ENCODE measurements at places on chromosomes 12 and 14. TPM values are rescaled to one million over a fixed set of nuclear protein-coding genes. Genes with fewer than 3 reads are reported as not detected.
A peak's percentile ranks its signal among the peaks of the same experiment; 100 is the strongest.

DNA sequence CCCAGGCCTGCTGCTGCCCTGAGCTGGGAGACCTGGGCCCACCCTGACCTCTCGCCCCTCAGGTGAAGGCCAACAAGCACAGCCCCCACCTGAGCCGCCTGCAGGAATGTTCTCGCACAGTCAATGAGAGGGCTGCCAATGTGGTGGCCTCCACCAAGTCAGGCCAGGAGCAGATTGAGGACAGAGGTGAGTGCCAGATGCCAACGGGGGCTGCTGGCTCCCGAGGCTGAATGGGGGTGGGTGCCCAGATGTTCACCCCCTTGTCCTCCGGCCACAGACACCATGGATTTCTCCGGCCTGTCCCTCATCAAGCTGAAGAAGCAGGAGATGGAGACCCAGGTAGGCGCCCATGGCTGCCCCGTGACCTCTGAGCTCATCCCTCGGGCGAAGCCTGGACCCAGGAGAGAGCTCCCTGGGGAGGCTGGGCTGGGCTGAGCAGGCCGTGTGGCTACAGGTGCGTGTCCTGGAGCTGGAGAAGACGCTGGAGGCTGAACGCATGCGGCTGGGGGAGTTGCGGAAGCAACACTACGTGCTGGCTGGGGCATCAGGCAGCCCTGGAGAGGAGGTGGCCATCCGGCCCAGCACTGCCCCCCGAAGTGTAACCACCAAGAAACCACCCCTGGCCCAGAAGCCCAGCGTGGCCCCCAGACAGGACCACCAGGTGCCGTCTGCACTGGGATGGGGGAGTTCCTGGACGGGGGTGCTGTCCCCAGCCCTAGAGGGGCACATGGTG is 25.8 kb downstream of the HIP1R start:
- DNase-seq: no peak

- no peak for DNase-seq
These were observed 10.3 kb upstream of the RNASE12 start for GRCh38 chr14:20601522-20601921.

DNA sequence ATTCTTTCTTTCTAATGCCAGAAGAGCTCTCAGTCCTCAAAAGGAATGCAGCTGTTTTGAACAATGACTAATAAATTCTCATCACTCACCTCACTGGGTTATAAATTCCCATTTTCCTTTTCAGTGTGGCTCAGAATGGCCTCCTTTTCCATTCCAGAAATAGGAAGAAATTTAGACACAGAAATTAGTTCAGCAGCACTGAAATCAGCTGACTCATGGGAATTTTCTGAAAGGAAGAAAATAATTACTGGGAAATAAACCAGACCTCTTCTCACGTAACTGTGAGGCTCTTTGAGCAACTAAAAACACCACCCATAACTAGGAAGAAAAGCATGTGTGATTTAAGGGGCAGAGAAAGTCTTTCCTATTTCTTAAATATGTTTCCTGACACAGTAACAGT is 23.8 kb downstream of the CD163 start:
- DNase-seq: no peak

DNA sequence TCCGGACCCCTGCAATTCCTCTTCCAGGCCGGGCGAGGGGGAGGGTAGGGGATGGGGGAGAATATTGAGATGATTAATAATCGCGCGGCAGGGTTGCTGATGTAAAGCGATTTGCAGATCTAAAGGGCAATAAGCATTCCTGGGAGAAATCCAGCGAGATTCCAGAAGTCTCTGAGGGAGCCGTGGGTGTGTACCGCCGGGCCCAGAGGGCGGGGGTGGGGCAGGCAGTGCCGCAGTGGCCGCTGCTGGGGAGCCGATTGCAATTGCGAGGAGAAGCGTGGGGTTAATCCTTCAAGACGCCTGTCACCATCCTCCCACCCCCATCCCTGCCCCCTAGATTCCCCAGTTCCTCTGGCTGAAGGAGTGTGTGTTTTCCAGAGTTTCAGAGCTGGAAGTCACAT is 16.4 kb downstream of the FOS start:
- no peak for DNase-seq

- DNase-seq: no peak
These were observed 565 bp downstream of the CCDC77 start for GRCh38 chr12:402029-402389.

DNA sequence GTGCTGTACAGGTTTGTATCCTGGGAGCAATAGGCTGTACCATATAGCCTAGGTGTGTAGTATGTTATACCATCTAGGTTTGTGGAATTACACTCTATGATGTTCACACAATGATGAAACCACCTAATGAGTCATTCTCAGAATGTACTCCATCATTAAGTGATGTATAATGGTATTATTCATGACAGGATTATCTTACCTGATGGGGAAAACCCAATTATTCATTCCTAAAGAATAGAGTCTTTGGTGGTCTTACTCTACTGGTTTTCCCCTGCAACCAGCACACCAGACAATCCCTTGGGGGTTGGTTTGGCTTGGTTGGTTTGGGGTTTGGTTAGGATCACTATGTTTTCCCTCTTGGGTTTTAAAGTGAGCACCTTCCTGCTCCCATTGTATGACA is 12.6 kb upstream of the OR10P1 start:
- DNase-seq: no peak

DNA sequence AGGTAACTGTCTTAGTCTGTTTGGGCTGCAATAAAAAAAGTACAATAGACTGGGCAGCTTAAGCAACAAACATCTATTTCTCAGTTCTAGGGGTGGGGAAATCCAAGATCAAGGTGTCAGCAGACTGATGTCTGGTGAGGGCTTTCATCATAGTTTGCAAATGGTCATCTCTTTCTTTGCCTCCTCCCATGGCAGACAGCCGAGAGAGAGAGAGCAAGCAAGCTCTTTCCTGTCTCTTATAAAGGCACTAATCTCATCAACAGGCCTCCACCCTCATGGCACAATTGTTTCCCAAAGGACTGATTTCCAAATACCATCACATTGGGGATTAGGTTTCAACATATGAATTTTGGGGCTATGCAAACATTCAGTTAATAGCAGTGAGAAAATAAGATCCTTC is 445.6 kb upstream of the FLRT2 start:
- no peak for DNase-seq

DNA sequence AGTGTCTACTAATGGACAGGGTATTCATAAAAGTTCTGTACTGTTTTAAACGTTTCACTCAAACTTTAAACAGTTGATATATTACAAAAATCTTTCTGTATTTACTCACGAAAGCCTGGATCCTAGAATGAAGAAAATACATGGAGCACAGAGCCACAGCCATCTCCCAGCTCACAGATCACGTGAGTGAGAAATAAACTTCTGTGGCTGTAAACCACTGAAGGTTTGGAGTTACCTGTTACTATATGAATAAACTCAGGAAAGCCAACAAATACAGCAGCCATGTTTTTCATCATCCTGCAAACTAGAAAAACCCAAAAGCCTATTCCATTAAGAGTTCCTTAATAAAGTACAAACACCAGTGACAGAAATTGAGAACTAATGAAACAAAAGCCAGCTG is 867 bp upstream of the TDG start:
- no peak for DNase-seq

DNA sequence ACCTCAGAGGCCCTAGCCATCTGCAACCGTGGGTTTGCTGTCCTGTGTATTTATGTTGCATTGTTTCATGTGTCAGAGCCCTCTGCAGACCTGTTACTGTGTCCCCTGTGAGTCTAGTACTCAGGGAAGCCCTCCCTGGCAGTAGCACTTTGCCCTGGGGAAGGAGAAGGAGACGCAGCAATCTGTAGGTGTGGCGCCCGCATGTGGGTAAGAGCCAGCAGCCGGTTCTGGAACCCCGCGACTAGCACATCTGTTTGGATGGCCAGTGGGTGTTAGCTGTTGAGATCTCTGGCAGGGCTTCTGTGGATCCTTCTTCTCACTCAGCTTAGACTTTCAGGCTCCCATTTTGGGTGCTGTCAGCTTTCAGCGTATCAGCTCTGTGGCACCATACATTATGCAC is 57.0 kb downstream of the TECPR2 start:
- DNase-seq: no peak

DNA sequence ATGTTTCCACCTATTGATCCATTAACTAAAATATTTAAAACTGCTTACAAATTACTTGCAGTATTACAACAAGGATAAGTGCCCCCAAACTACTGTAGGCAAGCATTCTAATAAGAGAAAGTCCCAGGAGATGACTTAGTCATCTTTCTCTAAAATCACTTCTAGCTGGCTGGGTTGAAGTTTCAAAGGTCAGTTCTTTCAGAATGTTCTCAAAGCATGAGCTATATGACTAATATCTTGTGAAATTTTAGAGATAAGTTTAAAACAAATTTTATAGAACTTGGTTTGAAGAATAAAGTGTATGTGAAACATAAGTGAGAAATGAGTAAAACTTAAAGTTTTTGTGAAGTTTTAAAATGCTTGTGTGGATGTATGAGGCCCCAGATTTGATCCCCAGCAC is 24.3 kb upstream of the OR6J1 start:
- no peak for DNase-seq

DNA sequence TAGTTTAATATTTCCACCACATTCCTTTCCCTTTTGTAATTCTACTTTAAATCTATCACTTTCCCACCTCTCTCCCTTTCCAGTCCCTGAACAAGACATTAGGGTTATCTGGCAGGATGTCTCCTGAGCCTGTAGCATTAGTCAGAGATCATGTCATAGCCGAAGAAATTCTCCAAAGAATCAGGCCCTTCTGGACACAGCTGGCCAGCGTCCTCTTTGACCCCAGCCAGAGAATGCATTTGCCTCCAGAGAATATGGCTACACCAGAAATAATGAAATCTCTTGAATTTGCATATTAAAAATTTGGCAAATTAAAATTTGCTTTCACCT is 56.7 kb downstream of the NTF3 start:
- no peak for DNase-seq

DNA sequence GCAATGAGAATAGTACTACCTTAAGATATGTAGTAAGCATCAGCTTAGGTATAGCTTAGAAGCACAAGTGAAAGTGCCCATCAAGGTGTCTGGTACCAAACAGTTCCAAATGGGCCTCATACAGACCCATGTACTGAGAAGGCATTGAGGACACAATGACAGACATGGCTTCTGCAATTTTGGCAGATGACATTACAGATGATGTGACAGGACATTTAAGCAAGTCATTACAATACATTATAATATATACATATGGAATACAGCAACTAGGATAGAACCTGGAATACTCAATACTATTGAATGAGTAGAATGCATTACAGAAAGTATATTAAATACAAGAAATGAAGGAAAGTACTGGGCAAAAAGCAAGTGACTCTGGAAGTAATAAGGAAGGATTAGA is 256.4 kb downstream of the GXYLT1 start:
- DNase-seq: no peak

DNA sequence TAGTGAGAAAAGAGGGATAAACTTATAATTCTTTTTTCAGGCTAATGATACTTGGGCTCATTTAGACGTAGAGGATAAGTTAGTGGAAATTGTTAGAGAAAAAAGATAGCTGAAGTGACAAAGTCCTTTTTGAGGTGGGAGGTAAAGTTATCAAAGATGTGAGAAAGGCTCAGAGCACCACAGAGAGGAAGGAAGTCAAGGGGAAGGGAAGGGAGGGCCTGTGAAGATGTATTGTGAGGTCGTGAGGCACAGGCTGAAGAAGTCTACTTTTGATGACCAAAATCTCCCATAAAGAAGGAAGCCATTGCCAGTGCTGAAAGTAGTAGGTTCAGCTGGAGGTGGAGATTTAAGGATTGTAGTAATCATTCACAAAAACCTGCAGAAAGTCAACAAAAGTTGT is 19.4 kb upstream of the PTGDR start:
- peak; percentile 21 for DNase-seq

GRCh38 chr14:69370061-69370460 is 28.0 kb downstream of the ERH start:
- DNase-seq: no peak

DNA sequence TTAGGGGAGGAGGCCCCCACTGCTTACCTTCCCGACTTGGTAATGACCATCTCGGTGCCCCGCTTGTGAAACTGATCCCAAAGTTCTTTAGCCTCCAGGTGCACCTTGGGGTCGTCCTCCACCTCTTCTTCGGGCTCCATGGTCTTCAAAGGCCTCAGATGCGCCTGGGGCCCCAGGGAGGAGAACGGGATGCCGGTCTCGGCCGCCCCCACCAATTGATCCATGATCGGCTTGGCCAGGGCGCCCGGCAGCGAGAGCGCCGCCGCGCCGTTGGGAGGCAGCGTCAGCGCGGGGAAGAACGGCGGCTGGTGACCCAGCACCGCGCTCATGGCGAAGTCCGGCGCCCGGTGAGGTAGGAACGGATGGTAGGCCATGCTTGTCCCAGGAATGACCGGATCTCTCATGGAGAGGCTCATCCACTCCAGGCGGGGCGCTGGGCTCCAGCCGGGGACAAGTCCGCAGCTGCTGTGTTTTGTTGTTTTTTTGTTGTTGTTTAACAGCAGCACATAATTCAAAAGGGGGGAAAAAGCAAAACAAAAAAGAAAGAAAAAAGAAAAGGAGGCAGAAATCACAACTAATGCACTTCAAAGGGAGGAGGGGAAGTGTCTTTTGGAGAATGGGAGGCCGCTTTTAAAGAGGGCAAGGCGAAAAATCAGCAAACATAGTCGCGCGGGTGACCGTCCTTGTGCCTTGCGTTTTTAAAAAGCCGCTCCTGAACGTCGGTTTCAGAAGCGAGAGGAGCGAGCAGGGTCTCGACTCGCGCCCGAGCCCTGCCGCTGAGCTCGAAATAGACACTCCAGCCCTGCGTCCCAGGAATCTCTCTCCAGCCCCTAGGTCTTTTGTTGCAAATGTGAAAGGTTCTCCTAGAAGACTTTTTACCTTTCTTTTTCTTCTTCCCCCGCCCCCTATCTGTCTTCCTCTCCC is 928 bp downstream of the TBX3 start:
- DNase-seq: no peak

- DNase-seq: no peak
These were observed 5.1 kb downstream of the SHMT2 start for GRCh38 chr12:57234571-57235016.

DNA sequence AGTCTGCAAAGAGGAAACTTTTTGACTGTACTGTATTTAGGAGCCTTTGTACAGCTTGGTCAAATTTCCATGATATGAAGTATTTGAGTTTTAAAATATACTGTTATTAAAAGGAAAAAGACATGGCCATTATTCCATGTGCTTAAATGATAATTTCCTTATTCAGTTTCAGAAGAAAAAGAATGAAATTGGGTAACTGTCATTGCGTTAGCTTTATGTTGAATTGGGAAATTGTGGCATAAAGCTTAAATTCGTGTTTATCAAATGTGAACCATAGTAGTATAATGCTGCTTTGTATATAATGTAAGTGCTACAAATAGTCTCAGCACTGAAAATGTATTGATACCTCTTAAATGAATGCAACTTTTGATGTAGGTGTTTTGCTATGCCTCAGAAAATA is 64.9 kb downstream of the ETNK1 start:
- no peak for DNase-seq

- no peak for DNase-seq
These were observed 203.6 kb upstream of the DIO3 start for GRCh38 chr14:101357559-101358319.

SELPLG gene
- 831 TPM for polyA plus RNA-seq

SLC10A1 gene
- polyA plus RNA-seq: not detected

TAC3 gene
- not detected for polyA plus RNA-seq

DNAI7 gene
- polyA plus RNA-seq: not detected

FAM186B gene
- 0.26 TPM for polyA plus RNA-seq

GSG1 gene
- not detected for polyA plus RNA-seq

SNW1 gene
- 59.6 TPM for polyA plus RNA-seq

UBC gene
- polyA plus RNA-seq: 1,865 TPM

Data from naive thymus-derived CD4-positive, alpha-beta T cell (primary cell).